Suprapubic skin (tissue), 4 donors: ENCODE measurements at places on chromosomes 5 and 9.

GRCh38 chr9:126556560-126557250, 57.0 kb upstream of the LMX1B start:
- H3K4me3 ChIP-seq, result no peak overlapping the region
- no peak overlapping the region for H3K27ac ChIP-seq
- no peaks in the 10 kb centered on the region for H3K36me3 ChIP-seq
- H3K4me1 ChIP-seq, result no peaks in the 10 kb centered on the region
- peaks cover 22% of the 10 kb centered on the region for H3K27me3 ChIP-seq
- no peak for DNase-seq

GRCh38 chr5:130720355-130720754, 444.7 kb downstream of the HINT1 start:
- no peaks in the 10 kb centered on the region for H3K27me3 ChIP-seq
- H3K27ac ChIP-seq, result no peak overlapping the region
- no peak for DNase-seq
- H3K36me3 ChIP-seq, result no peaks in the 10 kb centered on the region
- no peak overlapping the region for H3K4me3 ChIP-seq

DNA sequence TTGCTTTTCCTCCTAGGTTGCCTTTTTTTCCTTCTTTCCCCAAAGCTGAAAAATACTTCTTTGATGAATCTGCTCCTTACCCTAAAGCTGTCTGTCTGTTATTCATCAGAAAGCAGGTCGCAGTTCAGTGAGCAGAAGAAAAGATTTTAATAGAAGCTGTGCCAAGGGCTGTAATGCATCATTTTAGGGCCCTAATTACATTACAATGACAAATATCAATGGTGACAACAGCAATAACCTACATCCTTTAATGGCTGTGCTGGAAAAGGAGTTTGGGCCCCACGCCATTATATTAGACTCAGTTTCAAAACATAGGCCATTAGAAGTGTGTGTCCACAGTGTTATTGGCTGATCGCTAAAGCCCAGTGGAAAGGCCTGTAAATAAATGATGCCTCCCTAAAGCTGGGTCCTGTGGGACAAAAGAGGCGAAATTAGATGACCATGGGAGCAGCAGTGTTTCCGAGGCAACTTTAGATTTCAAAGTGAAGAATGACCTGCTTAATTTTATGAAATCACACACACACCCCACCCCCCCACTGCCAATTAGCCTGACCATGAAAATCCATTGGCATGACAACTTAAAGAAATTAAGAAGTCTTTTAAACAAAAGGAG, 38.4 kb downstream of the TLE4 start:
- no peak overlapping the region for H3K27ac ChIP-seq
- no peak overlapping the region for H3K4me3 ChIP-seq
- DNase-seq, result no peak

DNA sequence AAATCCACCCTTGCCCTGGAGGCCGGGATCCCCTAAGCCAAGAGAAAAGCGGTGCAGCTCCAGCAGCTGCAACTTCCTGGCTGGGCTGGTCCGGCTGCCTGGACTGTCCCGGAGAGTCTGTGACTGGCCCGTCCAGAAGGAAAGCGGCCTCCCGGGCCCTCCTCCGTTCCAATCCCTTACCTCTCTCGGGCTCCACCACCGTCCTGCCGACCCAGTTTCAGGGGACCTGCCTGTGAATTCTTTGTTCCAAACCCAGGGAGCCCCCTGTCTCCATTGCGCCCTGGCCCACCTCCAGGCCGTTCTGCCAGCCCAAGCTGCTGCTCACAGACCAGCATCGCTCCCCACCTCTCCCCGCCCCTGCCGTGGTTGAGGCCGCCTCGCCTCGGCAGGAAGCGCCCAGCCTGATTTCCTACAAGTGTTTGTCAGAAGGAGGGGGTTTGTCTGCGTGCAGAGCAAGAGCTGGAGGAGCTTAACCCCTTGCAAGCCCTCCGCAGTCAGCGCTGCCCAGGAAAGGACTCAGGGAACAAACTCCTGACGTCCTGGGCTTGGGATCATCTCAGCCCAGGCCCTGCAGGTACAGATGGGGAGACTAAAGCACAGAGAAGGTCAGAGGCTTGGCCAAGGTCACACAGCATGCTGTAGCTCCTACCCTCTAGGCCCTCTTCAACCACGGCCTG, at the start of gene AKNA:
Gene AKNA, minus strand, starts transcription at position 303 of the 677 bp plus-strand sequence. CDS start 6,649 bp downstream, outside the sequence.
- peak within 1 kb of the TSS; percentile 84 for H3K27ac ChIP-seq
- peak within 1 kb of the TSS; percentile 56 for H3K4me3 ChIP-seq
- no peaks in the 10 kb centered on the region for H3K36me3 ChIP-seq
- DNase-seq, result peak; percentile 92

- H3K4me3 ChIP-seq, result no peak overlapping the region
- H3K27ac ChIP-seq, result no peak overlapping the region
- no peaks in the 10 kb centered on the region for H3K4me1 ChIP-seq
- H3K36me3 ChIP-seq, result no peaks in the 10 kb centered on the region
- no peak for DNase-seq
- H3K27me3 ChIP-seq, result no peaks in the 10 kb centered on the region
Observed at GRCh38 chr9:105832096-105832710, 137.9 kb downstream of the TMEM38B start.

- no peak for DNase-seq
- H3K36me3 ChIP-seq, result no peaks in the 10 kb centered on the region
- H3K27ac ChIP-seq, result no peak overlapping the region
Observed at GRCh38 chr9:6229186-6229585, 13.6 kb downstream of the IL33 start.

DNA sequence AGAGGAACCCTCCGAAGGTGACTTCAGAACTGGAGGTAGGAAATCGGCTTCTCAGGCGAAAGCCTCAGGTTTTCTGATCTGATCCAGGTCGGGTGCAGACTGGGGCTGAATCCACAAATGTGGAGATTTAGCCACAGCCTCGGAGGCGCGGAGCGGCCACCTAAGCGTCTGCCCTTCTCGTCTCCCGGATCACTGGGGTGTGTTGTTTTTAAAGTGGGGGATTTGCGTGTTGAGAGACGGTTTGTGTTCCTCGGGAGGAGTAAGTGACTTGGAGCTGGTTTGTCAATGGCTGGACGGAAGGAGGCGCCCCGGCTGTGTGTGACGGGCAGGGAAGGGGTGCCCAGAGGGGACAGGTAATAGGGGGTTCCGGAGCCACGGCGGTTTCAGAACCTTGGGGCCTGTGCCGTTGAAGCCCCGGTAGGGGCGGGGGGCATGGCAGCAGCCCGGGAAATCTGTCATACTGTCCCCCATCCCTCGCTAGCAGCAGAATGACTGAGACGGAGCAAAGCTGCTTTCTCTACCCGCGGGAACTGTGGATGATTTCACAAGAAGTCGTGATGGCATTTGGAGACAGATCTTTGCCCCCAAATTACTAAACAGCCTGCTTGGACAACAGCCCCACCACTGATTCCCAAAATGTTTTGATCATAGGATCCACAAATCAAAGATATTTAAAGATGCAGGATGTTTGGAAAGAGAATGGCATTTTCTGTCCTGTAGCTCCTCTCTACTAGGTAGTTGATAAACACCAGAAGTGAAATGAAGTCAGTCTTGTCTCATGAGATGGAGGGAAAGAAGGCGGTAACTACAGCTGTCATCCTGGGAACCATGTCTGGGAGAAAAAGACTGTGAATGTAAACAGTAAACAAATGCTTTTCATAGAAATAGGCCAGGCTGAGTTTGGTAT, 216.5 kb downstream of the PDZD2 start:
- no peaks in the 10 kb centered on the region for H3K27me3 ChIP-seq
- H3K4me3 ChIP-seq, result peak overlapping the region; percentile 78
- H3K27ac ChIP-seq, result peak overlapping the region; percentile 76
- DNase-seq, result no peak

- H3K4me1 ChIP-seq, result peaks cover 24% of the 10 kb centered on the region
- H3K36me3 ChIP-seq, result no peaks in the 10 kb centered on the region
- no peak overlapping the region for H3K27ac ChIP-seq
- H3K4me3 ChIP-seq, result no peak overlapping the region
- no peak for DNase-seq
Observed at GRCh38 chr9:89426384-89426961, 71.4 kb downstream of the SEMA4D start.

DNA sequence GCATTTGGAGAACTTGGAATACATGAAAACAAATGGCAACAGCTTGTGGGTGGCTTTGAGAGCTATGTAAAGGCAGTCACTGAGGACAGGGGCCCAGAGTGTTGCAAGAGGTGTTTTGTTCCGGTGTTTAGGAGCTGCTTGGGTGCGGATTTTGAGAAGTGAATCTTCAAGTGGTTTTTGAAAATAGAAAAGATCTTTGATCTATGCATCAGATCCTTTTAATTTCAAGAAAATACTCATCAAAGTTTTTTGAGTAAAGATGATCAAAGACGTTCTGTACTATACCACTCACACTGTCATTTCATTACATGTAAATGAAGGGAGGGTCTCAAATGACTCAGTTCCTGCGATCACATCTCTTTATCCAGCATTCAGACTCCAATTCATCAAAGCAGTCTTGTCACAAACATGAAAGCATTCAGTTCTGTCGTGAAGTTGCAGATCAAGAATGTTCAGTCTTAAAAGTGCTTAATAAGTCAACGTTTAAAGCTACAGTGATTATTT, 112.5 kb downstream of the WDR41 start:
- no peak overlapping the region for H3K4me3 ChIP-seq
- no peaks in the 10 kb centered on the region for H3K27me3 ChIP-seq
- DNase-seq, result no peak
- peak overlapping the region; percentile 41 for H3K27ac ChIP-seq
- H3K36me3 ChIP-seq, result no peaks in the 10 kb centered on the region

DNA sequence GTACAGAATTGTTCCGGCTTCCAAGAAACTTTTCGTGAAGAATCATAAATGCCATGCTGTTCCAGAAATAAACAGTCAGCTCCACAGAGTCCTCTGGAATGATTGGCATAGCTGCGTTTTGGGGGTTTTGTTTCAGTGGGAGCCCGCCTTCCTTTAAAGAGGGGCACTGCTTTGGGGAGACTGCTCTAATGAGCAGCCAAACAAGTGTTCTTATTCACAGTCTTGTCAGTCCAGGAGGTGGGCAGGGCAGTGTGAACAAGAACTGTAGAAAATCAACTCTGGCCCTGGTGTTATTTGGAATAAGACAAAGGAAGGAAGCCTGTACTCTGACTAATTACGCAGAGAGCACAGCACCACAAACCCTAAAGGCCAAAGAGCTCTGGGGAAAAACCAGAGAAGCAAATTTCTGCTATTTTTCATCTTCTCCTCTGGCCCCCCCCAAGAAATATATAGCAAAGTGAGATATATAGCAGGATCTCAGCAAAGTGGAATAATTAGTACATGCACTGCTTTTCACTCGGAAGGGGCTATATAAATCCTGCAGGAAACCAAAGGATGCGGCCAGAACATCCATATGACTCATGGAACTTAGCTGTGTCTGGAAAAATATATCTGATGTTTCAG, 92.9 kb downstream of the GLDC start:
- H3K36me3 ChIP-seq, result no peaks in the 10 kb centered on the region
- no peak for DNase-seq
- H3K27me3 ChIP-seq, result no peaks in the 10 kb centered on the region
- H3K4me1 ChIP-seq, result no peaks in the 10 kb centered on the region

DNA sequence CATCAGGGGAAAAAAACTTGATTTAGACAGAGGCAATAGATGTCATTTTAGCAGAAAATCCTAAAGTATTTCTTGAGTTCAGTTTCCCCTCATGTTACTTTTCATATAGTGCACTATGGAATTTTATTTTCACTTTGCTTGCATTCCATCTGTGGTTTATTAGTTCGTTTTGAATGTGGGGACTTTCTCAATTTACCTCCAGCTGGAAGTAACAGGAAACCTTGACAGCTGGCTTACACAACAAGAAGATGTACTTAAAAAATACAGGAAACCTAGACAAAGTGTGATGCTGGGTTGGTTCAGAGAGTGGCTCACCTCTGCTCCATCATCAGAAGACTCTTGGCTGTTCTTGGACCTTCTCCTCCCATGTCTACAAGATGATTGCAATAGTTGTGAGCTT, 567.0 kb downstream of the CETN3 start:
- no peak for DNase-seq
- H3K4me3 ChIP-seq, result no peak overlapping the region
- no peaks in the 10 kb centered on the region for H3K27me3 ChIP-seq
- no peak overlapping the region for H3K27ac ChIP-seq

GRCh38 chr9:36191290-36191645, 547 bp downstream of the CLTA start:
- no peaks in the 10 kb centered on the region for H3K36me3 ChIP-seq
- peak overlapping the region; percentile 67 for H3K4me3 ChIP-seq
- H3K4me1 ChIP-seq, result peaks cover 44% of the 10 kb centered on the region
- no peak for DNase-seq

DNA sequence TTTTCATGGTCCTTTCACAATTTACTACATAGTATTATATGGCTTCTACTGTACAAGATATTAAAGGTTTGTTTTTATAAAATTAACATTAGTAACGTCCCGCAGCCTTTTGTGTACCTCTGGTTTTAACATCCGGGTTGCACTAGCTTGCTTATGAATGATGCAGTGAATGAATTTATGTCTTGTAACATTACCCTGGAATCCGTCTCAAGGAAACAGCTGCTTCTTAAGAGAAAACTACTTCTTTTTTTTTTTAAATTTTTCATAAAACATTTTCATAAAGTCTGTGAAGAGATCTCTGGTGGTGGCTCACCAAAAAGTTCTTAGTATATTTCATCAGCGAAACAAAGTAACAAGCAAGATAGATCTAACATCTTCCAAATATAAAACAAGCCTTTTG, 23.6 kb downstream of the MARCHF3 start:
- H3K36me3 ChIP-seq, result no peaks in the 10 kb centered on the region
- H3K27ac ChIP-seq, result no peak overlapping the region
- H3K4me3 ChIP-seq, result no peak overlapping the region

- no peak overlapping the region for H3K4me3 ChIP-seq
- no peaks in the 10 kb centered on the region for H3K36me3 ChIP-seq
- H3K27me3 ChIP-seq, result peaks cover 12% of the 10 kb centered on the region
Observed at GRCh38 chr9:133248726-133249295, 26.2 kb downstream of the ABO start.

DNA sequence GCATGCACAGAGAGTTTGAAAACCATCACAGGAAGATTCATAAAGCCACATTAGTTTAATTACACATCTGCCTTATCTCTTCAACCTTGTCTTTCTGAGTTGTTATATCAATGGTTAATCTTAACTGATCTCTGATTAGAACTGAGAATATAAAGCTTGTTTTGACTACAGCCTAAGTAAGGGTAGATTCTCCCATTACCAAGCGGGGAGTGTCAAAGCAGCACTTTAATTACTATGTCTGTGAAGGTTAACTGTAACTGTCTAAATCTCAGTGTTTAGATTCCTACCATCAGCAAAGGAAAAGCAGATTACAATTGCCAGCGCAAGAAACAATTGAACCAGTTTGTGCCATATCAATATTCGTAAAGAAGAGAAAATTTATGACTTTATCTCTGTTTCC, 348.7 kb downstream of the CDH12 start:
- H3K27me3 ChIP-seq, result no peaks in the 10 kb centered on the region
- H3K4me3 ChIP-seq, result no peak overlapping the region
- DNase-seq, result no peak
- no peaks in the 10 kb centered on the region for H3K36me3 ChIP-seq

GRCh38 chr9:132832171-132832881, 45.8 kb downstream of the AK8 start:
- peaks cover 5% of the 10 kb centered on the region for H3K4me1 ChIP-seq
- H3K36me3 ChIP-seq, result no peaks in the 10 kb centered on the region
- no peak overlapping the region for H3K27ac ChIP-seq
- DNase-seq, result no peak
- H3K27me3 ChIP-seq, result no peaks in the 10 kb centered on the region
